Activated CD8-positive, alpha-beta T cell treated with anti-CD3 and anti-CD28 coated beads, Interleukin-2, amount 10 ng/mL, durations not matched to agents 7 days and 5 days (primary cell): ENCODE measurements at places on chromosomes 11 and 22. TPM values are rescaled to one million over a fixed set of nuclear protein-coding genes. Genes with fewer than 3 reads are reported as not detected.
A peak's percentile ranks its signal among the peaks of the same experiment; 100 is the strongest.

- no peak overlapping the region for H3K4me3 ChIP-seq
- H3K4me1 ChIP-seq: no peaks in the 10 kb centered on the region
- H3K27me3 ChIP-seq: no peaks in the 10 kb centered on the region
- no peak overlapping the region for H3K27ac ChIP-seq
Observed at GRCh38 chr22:45538281-45538680, 35.6 kb downstream of the FBLN1 start.

Gene KCNQ1OT1
- 0.24 TPM for total RNA-seq

Gene MSANTD2
- total RNA-seq: 10.2 TPM

DNA sequence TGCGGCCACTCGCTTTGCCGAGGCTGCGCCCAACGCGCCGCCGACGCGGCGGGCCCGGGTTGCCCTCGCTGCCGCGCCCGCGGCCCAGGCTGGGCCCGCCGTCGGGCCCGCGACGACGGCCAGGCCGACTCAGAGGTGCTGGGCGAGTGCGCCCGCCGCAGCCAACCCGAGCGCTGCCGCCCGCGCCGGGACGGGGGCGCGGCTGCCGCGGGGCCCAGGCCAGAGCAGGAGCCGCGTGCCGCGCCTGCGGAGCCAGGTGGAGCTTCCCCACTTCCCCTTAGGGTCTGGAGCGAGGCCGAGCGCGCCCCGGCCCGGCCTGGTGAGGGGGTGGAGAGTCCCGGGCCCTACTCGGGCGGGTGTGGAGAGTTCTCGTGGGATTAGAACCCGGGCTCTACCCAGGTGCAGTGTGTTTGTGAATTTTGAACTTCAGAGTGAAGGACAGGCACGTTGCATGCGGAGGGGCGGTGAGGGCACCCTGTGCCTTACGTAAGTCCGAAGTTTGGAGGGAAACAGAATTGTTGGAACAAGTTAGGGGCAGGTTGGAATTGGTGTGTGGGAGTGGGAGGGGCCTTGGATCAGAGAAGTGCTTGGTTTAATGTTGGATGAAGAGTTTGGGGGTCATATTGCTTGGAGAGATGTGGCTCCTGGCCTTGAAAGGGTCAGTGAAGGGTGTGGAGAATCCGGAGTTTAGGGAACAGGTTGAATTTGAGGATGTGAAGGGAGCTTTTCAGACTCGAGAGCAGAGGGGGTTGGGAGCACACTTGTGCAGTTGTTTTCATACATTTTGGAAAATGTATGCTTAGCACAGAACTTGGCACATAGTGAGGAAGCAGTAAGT lies 697 bp downstream of the RNF169 start:
- peak overlapping the region; percentile 74 for H3K27ac ChIP-seq
- H3K4me1 ChIP-seq: peaks cover 30% of the 10 kb centered on the region
- H3K27me3 ChIP-seq: no peaks in the 10 kb centered on the region
- H3K4me3 ChIP-seq: peak overlapping the region; percentile 78
- peak; percentile 55 for DNase-seq
- H3K36me3 ChIP-seq: peaks cover 9% of the 10 kb centered on the region

DNA sequence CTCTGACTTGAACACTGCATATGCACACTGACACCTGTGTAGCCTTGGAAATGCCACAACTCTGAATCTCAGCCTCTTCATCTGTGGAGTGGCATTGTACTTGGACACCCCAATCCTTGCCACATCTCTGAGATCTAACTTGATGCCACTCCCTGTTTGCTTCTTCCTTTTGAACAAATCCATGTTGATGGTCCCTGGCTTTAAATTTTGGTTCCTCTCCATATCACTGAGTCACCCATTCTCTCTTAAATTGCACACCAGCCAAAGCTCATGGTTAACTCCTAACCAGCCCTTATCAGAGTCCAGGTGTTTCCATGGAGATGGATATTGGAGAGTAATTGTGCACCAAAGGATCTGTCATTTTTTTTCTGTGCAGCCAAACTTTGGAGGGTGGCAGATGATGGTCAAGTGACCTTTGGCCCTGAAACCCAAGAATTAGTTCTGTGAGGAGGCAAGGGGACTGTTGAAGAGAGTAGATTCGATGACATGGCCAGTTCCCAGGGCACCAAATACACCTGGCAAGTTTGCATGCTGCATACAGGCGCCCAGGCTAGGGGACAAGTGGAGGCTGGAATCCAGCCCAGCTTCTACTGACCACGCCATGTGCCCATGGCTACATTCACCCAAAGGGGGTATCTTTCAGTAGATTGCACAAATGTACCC lies 25.1 kb upstream of the PAMR1 start:
- no peaks in the 10 kb centered on the region for H3K4me1 ChIP-seq
- no peak overlapping the region for H3K4me3 ChIP-seq
- H3K27ac ChIP-seq: no peak overlapping the region

Gene OR8G1
- total RNA-seq: not detected

DNA sequence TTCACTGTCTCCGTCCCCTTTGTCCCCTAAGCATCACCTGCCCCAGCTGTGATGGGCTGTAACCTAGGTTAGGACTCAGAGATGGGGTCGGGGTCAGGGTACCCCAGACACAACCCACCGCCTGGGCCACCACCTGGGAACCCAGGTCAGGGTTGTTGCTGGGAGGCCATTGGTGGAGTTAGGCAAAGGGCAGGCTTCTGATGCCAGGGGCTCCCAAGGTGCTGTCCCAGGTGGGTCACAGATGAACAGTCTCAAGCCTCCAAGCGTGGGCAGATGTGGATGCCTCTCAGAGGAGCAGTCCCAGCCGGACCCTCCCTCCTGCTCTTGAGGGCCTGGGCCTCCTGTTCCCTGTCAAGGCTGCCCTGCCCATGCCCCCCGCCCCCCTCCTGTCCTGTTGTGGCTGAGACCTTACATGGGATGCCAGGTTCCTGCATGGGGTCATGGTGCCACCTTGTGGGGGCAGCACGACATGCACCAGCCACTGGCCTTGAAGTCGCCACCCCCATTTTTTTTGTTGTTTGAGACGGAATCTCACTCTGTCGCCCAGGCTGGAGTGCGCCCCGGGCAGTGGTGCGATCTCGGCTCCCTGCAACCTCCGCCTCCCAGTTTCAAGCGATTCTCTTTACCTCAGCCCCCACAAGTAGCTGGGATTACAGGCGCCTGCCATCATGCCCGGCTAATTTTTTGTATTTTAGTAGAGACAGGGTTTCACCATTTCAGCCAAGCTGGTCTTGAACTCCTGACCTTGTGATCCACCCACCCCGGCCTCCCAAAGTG lies 12.1 kb downstream of the GATD1 start:
- peaks cover 43% of the 10 kb centered on the region for H3K36me3 ChIP-seq
- no peaks in the 10 kb centered on the region for H3K27me3 ChIP-seq
- peaks cover 2% of the 10 kb centered on the region for H3K4me1 ChIP-seq

DNA sequence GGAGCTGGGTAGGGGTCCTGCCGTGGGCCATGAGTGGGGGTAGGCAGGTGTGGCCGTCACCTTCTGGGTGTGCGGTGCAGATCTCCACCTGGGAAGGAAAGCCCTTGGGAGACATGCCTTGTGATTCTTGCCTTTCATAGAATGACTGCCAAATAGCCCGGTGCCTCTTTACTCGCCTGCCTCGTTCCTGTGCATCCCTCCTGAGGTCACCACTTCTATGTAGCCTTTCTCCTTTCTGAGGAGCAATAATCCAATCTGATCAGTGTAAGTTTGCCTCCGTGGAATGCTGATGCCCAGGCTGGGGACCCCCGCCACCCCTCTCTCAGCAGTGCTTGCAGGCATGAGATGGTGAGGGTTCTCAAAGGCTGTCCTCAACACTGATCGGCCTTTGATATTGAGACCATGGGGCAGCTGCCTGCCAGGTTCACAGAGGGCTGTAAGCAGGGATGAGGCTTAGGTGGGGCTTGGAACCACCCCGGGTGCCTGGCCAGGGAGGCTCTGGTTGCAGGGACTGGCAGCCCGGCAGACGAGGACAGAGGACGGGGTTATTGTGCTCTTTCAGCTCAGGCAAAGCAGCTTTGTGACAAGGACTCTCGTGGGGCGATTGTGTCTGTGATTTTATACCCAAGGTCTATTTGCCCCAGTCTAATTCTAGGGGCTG lies 86.1 kb upstream of the WNT7B start:
- H3K4me1 ChIP-seq: peaks cover 8% of the 10 kb centered on the region
- H3K27me3 ChIP-seq: no peaks in the 10 kb centered on the region
- no peak overlapping the region for H3K27ac ChIP-seq
- no peak overlapping the region for H3K4me3 ChIP-seq
- H3K36me3 ChIP-seq: no peaks in the 10 kb centered on the region
- DNase-seq: no peak

Gene GRIK4
- total RNA-seq: not detected

GRCh38 chr11:15035283-15035682 lies 38.1 kb upstream of the CALCB start:
- DNase-seq: no peak
- peaks cover 19% of the 10 kb centered on the region for H3K27me3 ChIP-seq
- H3K36me3 ChIP-seq: no peaks in the 10 kb centered on the region
- no peak overlapping the region for H3K27ac ChIP-seq
- H3K4me3 ChIP-seq: no peak overlapping the region

DNA sequence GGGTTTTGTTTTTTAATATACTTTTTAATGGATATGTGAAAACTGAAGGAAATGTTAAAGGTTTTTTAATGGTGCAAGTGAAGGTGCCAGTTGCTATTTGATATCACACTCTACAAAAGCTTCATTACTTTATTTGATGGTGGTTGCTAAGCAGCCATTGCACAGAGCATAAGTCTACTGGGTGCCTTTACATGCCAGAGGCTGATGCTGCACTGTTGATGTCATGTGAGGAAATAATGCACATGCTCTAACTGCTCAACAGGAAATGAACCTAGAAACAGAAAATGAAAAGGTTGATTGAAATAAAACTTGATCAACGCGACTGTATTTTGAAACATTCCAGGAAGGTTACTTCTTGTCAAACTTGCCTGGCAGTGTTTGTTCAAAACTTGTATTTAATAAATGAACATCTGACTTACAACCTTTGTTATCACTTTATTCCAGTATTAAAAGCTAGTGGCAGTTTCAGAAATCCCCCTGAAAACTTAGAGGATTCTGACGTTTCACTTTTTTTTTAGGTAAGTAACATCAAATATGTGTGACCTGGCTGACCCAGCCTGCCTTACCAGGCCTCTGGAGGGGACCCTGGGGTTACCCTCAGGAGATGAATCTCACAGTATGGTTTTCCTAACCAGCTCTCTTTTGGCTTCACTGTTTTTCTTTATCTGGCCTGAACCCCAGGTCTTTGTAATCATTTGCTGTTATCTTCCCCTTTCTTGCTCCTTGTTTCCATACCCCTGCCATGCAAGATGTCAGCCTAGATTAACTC lies 2.4 kb upstream of the ATP5MG start:
- H3K4me1 ChIP-seq: peaks cover 65% of the 10 kb centered on the region
- H3K36me3 ChIP-seq: peaks cover 55% of the 10 kb centered on the region
- DNase-seq: peak; percentile 80
- H3K4me3 ChIP-seq: peak overlapping the region; percentile 98
- H3K27me3 ChIP-seq: no peaks in the 10 kb centered on the region

DNA sequence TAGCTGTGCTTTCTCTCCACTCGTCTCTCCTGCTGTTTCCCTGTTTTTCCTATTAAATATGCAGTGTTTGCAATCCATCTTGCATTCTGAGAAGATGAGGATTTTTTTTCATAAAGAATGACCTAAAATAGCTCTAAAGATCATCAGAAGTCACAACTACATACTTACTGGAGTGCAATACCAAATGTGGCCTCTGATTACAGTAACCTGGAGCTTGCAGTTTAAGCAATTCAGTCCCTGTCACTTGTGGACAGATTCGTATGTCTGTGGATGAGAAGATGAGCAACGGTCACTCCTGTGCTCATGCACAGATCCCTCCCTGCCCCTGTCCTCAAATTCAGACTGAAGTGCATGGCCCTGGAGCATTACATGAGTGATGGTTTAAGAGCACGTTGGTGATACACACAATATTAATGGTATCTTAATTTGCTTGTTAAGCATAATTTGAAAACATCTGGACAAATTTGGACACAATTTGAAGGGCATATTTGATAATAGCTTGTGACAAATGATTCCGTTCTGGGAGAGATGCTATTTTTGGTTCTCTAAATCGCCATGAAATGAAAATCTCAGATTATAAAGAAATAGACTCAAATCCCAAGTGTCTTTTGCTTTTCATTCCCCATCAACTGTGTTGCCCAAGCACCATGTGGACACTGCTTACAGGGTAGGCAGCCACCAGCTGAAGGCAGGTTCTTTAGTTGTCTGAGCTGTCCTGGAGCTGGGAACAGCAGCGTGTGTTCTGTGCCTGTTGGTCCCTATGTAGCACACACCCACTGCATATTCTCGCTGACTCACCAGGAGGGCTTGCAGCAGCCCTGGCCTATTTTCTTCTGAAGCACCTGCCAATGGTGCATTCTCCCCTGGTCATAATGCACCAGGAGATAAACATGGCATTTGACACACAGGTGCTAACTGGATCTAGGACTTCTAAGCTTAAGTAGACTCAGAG lies 32.6 kb upstream of the PRAME start:
- no peak overlapping the region for H3K4me3 ChIP-seq
- H3K27ac ChIP-seq: no peak overlapping the region
- H3K36me3 ChIP-seq: no peaks in the 10 kb centered on the region
- H3K4me1 ChIP-seq: no peaks in the 10 kb centered on the region
- peaks cover 16% of the 10 kb centered on the region for H3K27me3 ChIP-seq

- H3K27ac ChIP-seq: no peak overlapping the region
- no peaks in the 10 kb centered on the region for H3K27me3 ChIP-seq
- no peak for DNase-seq
- no peaks in the 10 kb centered on the region for H3K4me1 ChIP-seq
- no peak overlapping the region for H3K4me3 ChIP-seq
Observed at GRCh38 chr22:34902335-34902734, 163.6 kb upstream of the ISX start.

- no peak overlapping the region for H3K27ac ChIP-seq
- DNase-seq: no peak
- H3K4me1 ChIP-seq: no peaks in the 10 kb centered on the region
- H3K4me3 ChIP-seq: no peak overlapping the region
- H3K36me3 ChIP-seq: no peaks in the 10 kb centered on the region
- H3K27me3 ChIP-seq: no peaks in the 10 kb centered on the region
Observed at GRCh38 chr11:41775296-41775695, 315.8 kb upstream of the LRRC4C start.

Gene PELI3
- 5.1 TPM for total RNA-seq

GRCh38 chr22:19757140-19757984 lies 3.2 kb upstream of the TBX1 start:
- DNase-seq: no peak
- H3K27me3 ChIP-seq: peaks cover 70% of the 10 kb centered on the region
- peaks cover 24% of the 10 kb centered on the region for H3K4me1 ChIP-seq
- H3K4me3 ChIP-seq: peak overlapping the region; percentile 52

DNA sequence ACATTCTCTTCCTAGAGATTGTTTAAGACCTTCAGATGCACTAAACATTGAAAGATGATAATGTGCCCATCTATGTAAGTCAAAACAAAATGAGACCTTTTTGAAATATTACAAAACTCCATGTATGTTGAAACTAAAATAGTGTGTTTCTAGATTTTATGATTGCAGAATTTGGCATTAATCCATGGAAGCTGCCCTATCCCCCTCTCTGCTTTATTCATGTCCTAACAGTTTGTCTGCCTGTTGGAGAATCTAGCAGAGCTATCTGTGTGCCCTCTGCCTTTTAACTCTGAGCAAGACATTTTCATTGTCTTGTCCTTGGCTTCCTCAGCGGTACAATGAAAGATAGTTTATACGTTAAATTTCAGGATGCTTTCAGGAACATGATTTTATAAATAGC lies 105.5 kb downstream of the FAT3 start:
- H3K36me3 ChIP-seq: no peaks in the 10 kb centered on the region
- no peak for DNase-seq
- H3K27ac ChIP-seq: no peak overlapping the region
- H3K27me3 ChIP-seq: no peaks in the 10 kb centered on the region
- H3K4me1 ChIP-seq: no peaks in the 10 kb centered on the region
